Foreskin melanocyte (primary cell): ENCODE measurements at places on chromosomes 12 and 14.
A peak's percentile ranks its signal among the peaks of the same experiment; 100 is the strongest.

GRCh38 chr14:79525416-79525815, 685.9 kb downstream of the DIO2 start:
- no peak for DNase-seq

DNA sequence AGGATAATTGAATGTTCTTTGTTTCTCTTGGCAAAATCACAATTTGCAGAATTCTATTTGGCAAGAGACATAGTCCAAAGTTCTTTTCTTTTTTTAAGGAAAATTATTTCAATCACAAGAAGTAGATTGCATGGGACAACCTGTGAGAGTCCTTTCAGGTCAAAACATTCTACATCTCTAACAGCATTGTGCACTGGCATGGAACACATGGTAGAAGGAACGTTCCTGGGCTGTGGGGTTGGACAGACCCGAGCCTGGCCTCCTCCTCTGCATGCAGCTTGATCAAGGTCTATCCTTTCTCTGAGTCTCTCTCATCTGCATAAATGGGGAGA, 88.6 kb upstream of the CPSF6 start:
- no peak for DNase-seq

DNA sequence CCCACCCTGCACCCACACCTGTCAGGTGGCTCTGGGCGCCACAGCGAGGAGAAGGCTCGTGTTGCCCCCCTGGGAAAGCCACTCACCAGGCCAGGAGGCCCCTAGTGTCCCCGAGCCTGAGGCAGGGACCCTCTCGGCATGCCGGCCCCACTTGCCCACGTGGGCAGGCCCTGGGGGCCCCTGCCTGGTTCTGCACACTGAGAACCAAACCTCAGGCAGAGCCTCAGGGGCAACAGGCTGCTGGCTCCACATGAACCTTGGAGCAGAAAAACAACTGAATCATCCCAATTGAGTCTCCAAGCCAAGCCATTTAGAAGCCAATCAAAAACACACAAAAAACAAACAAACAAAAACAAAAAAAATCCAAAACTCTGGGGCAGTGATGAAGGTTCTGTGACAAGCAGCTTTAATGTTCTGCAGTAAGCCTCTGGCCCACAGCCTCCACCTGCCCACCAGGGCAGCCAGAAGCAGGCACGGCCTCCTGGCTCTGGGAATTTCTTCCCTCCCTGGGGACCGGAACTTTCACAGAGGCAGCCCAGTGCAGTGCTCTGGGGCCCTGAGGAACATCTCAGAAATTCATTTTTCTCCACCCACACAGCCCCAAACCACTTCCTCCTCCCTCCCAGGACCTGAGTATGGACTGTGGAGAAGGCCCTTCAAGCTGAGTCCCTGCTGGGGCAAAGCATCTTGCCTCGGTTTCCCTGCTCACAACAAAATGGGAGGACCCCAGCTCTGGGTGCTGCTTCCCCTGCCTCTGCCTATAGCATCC, 90.2 kb downstream of the CHGA start:
- DNase-seq = no peak

DNA sequence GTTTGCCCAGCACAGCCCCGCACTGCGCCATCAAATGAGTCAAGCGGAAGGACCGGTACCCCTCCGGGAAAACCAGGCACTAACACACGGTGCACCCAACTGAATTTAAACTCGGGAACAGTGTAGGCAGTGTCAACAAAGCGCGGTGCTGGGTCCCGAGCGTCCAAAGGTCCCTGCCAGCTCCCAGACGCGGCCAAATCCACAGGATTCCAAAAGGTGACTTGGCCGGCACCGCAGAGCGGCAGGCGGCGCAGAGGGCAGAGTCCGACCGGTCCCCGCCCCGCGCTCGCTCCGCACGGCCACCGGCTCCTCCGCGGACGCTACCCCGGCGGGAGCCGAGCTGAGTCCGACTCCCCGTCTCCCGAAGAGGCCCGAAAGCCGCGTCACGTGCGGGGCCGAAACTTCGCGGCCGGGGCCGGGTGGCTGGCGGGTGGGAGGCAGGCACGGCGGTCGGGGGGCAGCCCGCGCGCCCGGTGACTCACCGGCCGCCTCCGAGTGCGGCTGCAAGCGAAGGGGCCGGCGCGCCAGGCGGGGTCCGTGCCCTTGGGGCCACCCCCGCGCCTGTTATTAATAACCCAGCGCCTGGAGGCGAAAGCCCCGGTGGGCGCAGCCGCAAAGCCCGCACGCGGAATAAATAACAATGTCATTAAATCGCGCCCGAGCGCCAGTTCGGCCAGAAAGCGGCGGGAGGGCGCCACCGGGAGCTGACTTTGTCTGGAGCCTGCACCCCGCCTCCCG, 863 bp downstream of the DENND5B start:
- DNase-seq = peak; percentile 41

- no peak for DNase-seq
Observed at GRCh38 chr12:59874781-59875180, 279.0 kb downstream of the SLC16A7 start.

DNA sequence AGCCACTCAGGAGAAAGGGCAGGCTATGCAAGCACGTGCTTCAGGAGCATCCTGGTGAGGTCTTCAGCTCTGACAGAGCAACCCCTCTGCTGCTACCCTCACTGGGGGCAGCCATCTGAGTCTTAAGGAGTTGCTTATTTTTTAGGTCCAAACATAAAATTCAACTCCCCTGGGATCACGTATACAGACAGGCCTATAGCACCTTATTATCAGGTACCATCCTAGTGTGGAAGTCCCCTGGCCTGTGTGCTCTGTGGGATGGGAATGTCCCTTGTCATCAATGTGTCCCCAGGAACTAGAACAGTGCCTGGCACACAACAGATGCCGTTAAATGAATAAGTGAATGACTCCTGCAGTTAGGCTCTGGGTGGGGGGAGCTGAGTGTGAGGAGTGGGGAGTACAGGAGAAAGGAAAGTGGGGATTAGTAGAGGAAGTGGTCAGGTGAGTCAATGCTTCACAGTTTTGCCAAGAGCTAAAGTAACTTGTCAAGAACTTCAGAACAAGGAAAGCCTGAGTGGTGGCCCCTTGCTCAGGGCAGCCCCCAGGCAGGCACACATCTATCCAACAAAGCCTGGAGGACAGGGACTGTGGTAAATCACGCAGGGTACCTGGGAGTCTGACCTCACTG, 33.5 kb downstream of the DAD1 start:
- no peak for DNase-seq

DNA sequence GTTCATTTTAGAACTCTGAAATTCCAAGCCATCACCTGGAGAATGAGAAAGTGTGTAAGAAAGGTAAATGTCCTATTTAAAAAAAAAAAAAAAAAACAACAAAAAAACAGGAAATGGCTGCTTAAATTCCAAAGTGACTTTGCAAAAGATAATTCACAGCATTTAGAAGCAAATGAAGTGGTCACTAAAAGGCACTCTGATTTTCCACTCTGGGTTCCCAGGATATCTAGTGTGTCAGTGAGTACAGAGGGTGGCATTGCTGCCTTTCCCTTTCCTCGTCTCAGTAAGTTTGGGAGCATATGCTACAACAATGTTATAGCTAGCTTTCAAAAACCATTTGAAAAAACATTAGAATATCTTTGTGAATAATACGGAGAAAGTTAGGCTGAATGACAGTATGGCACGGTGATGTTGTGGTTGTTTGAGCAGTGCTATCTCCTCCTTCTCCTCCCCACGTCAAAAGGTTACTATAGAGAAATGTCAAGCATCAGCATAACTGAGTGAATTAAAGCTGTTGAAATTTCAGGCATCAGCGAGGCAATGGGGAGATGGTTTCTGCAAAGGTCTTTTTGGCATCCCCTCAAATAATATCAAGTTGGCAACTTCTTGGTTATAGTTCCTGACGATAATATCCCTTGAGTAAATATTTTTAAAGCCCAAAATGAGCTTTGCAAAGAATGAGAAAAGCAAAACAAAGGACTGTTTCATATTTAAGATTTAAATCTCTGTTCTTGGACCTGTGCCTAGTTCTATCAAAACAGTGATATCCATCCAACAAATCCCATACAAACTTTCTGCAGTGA, 164.5 kb upstream of the E2F7 start:
- no peak for DNase-seq

- DNase-seq = no peak
Observed at GRCh38 chr14:58667900-58668299, 30.1 kb downstream of the DACT1 start.

GRCh38 chr14:70972107-70972976, 65.1 kb downstream of the PCNX1 start:
- DNase-seq = peak; percentile 73

- DNase-seq = peak; percentile 16
Observed at GRCh38 chr12:65232476-65233077, 45.9 kb upstream of the MSRB3 start.

- no peak for DNase-seq
Observed at GRCh38 chr14:97021001-97021400, 223.8 kb downstream of the VRK1 start.

DNA sequence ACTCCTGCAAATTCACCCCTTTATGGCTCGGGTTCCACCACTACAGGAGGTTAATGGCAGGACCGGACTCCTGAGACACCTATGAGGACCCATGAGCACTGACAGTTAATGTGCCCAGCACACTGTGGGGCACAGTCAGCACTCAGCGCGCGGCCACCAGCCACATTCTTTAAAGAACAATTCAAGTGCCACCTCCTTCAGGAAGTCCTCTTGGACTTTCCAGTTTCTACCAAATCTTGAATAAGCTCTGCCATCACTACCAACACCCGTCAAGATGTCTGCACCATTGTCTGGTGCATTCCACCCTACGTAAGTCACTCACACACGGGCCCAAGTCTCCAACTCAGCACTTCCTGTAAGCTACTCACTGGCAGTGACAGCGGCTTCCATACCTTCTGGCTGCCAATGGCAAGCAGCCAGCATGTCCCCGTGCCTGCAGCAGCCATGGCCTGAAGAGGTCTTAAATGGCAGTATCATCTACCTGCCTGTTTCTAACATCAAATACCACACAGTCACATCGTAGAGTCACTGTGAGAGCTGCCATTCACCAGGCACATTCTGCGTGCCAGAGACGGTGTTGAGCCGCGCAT, 48.5 kb downstream of the CDC42BPB start:
- DNase-seq = no peak

GRCh38 chr12:123389560-123390351, 5.8 kb downstream of the KMT5A start:
- DNase-seq = no peak

DNA sequence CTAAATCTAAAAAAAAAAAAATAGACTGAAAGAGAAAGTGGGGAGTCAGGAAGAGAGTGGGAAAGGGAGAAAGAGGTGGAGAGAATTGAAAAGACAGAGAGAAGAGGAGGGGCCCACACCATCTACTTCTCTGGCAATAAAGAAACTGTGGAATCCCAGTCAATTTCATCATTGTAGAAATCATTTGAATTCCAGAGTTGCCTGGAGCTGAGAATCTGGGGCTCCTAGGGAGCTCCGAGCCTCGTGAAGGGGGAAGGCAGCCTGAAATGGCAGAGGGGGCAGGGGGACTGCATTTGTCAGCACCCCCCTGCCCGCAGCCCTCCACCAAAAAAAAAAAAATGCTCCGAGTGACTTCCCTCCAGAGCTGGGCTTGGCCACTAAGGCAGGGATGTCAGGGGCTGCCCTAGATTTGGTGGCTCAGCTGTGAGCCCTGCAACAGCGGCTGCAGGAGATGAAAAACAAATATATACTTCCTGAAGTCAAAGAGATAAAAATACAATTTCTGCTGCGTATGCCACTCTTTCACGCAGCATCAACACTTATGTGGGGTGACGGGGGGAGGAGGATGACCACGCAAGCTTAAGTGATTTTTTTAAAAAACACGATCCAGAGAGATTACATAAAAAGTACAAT, 80.5 kb downstream of the BCL11B start:
- no peak for DNase-seq

- DNase-seq = no peak
Observed at GRCh38 chr14:101561145-101561896, at the start of gene DIO3. Gene DIO3 (plus strand): TSS chr14:101561495.

DNA sequence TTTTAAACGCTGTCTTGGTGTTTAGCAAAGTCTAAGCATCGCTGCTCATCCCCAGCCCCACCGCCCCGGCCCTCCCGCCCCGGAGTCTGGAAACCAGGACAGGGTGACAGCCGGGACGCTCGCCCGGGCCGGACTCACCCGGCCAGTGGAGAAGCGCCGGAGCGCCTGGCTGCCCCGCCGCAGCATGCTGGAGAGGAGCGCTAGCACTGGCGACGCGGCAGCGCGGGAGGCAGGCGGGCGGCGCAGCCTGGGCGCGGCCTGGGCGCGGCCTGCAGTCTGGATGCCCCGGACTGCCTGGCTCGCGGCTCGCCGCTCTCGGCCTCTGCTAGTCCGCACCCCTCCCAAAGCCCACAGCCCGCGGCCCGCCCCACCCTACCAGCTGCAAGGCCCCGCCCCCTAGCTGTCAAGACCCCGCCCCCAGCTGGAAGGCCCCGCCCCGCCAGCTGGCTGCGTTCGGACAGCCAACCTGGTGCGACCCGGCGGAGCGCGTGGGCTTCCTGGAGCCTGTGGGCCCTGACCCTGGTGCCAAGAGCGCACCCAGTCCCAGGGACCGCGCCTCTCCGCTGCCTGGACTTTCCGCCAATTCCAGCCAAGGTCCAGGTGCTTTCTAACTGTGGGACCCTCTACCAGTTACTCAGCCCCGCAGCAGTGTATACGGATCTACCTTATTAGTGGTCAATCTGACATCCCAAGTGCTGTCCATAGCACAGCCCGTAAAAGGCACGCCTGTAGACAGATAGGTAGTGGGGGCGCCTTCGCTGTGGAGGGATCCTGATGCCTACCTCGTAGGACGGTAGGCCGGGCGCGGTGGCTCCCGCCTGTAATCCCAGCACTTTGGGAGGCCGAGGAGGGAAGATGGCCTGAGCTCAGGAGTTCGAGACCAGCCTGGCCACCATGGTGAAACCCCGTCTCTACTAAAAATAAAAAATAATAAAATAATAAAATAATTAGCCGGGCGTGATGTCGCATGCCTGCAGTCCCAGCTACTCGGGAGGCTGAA, at the start of gene ALDH1L2:
ALDH1L2 (minus strand) TSS at position 208 of the 1,000 bp plus-strand sequence; CDS start at position 186, 22 bp downstream.
- peak; percentile 57 for DNase-seq

DNA sequence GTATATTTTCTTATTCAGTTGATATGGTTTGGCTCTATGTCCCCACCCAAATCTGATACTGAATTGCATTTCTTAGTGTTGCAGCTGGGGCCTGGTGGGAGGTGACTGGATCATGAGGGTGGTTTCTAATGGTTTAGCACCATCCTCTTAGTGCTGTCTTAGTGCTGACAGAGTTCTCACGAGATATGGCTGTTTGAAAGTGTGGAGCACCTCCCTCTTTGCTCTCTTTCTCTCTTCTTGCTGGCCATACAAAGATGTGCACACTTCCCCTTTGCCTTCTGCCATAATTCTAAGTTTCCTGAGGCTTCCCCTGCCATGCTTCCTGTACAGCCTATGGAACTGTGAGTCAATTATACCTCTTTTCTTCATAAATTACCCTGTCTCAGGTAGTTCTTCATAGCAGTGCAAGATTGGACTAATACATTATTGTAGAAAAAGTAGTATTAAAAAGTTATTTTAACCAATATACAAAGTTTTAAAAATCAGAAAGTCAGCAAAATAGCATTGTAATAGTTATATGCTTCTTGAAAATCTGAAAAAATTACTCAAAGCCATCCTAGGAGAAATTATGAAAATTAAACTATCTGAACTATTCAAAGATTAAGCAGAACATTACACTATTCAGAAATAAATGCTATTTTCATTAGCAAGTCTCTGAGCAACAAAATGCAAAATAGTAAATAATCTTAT, 84.1 kb downstream of the PPP1R12A start:
- DNase-seq = no peak
